ENCODE measurements at places on chromosomes 12 and 14.

DNA sequence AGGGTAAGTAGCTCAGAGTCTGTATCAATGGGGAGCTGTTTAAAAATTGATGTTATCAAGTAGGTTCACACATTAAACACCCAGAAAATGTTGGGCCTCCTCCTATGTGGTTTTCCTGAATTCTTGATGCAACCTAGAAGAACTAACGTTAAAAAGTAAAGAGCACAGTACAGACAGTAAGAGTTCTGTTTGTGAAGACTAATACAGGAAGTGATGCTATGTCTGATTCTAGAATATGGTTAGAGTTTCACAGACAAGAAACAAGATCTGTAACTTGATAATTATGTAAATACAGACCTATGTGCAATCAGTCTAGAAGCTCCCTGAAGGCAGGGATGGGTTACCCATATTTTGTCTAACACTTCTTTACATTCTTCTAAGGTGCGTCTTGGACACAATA, 214.9 kb upstream of the BTG1 start:
- no peak for DNase-seq

DNA sequence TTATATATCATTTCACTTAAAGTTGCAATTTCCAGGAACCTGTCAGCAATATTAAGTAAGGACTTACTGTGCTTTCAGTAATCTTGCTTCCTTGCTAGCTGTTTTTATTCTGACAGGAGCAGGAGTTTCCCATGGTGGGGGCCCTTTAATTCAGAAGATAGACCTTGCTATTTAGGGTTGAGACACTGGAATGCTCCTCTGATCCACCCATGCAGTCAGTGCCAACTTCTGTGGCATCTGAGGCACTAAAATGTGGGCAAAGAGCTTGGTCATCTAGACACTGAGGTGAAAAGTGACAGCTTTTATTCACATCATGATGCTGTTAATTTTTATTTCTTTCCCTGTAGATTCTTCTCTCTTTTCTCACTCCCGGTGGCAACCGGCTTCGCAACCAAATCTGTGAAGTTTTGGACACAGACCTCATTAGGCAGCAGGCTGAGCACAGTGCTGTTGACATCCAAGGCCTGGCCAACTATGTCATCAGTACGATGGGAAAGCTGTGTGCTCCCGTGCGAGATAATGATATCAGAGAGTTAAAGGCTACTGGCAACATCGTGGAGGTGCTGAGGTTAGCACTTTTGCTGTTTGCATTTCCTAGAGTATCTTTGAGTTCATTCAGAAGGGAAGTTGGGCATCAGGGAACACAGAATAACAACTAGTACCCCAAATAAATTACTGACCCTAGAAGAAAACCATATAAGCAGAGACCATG, 18.8 kb downstream of the TCP11L2 start:
- no peak for DNase-seq

GRCh38 chr14:79101388-79101787, 931.2 kb downstream of the NRXN3 start:
- DNase-seq: no peak

DNA sequence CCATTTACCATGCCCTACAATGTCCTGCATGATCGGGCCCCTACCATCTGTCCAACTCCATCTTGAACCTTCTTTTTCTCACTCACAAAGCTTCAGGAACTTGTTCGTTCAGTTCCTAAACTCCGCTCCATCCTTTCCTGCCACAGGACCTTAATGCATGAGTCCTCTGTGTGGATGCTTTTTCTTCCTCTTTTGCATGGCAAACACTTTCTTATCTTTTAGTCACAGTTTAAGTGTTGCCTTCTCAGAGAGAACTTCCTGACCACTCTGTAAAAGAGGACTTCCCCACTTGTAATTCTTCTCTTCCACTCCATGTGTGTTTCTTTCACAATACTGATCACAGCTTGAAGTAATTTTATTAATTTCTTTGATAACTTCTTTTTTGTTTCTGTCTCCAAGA, 54.4 kb upstream of the ETV6 start:
- DNase-seq: no peak

DNA sequence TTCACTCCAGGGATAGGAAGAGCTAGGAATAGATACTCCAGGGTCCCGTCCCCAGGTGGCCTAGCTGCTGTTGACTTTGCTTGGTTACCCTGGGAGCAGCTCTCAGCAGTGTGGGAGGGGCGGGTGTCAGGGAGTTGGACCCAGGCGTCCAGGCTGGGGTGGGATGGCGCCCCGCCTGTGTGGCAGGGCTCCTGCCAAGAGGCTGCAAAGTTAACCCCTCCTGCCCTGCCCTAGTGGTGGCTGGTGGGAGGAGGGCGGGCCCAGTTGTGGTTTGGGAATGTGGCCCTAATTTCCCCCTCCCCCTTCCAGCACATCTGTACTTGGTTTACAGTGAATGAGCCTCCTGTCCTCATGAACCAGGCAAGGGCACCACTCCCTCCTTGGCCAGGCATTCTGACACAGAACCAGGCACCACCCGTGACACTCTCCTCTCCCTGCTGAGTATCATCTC, 1.7 kb upstream of the RARG start:
- DNase-seq: no peak

DNA sequence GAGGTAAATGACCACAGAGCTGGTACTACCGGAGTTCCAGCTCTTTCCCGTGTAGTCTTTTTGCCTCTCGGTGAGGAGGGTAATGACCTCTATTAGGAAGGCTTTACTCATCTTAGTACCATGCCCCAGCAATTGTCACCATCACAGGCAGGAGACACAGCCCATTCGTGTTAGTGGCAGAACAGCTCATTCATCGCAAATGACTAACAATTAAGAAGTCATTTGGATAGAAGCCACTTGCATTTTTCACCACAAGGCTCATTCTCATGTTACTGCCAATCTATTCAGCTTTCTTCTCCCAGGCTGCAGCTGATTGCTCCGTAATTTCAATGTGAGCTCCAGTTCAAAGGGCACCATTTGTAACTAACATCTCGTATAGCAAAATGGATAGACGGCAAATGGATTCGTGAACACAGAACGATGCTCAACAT, 718.8 kb upstream of the TMEM132C start:
- no peak for DNase-seq

GRCh38 chr14:26765301-26765700, 167.5 kb upstream of the NOVA1 start:
- no peak for DNase-seq

DNA sequence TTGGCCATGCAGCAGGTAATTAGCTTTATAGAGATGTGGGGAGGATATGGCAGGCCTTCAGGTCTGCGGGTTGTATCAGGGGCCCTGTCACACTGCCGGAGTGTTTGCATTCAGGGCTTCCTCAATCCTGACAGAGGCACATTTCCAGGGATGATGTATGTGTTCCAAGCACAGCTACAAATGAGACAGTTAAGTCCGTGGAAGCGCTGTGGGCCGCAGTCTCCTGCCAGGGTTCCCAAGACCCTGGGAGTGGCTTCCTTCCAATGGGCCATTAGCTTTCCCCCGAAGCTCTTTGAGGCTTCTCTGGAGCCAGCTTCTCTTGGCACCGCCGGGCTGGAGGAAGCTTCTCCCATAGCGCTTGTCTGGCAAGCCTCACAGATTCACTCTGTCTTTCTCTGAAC, 1524.7 kb upstream of the TMEM132C start:
- no peak for DNase-seq

DNA sequence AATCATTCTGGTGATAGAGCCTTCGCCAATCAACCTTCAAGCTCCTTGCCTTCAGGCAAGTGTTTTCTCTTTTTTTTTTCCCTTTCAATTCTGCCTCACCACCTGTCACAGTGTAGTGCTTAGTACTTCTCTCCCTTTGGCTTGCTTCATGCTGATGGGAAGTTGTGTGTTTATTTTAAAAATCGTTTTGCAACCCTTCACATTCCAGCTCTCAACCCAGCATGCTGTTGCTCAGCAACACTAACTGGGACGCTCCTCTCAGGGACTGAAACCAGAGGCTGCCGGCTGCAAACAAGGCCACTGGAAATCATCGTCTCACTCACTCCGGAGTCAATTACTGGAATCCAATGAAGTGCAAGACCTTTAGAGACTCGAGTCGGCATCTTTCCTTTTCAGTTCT, 342.7 kb downstream of the PRKD1 start:
- no peak for DNase-seq

Data from activated T-cell treated with anti-CD3 and anti-CD28 coated beads, Interleukin-2, amount 50 U/mL, for 1 hour (primary cell).